ENCODE measurements at places on chromosomes 2 and 18. TPM values are rescaled to one million over a fixed set of nuclear protein-coding genes. Genes with fewer than 3 reads are reported as not detected.

Gene FN1
- polyA plus RNA-seq: 44.2 TPM

Gene ITGB6
- 3.0 TPM for polyA plus RNA-seq

Gene MRPL19
- 88.1 TPM for polyA plus RNA-seq

Gene KCNJ13
- not detected for polyA plus RNA-seq

Gene ARHGAP28
- polyA plus RNA-seq: 0.79 TPM

- no peak for DNase-seq
Measured at GRCh38 chr18:70709144-70709543, 420.3 kb downstream of the SOCS6 start.

GRCh38 chr2:99656994-99657393 is 167.2 kb upstream of the REV1 start:
- DNase-seq: no peak

DNA sequence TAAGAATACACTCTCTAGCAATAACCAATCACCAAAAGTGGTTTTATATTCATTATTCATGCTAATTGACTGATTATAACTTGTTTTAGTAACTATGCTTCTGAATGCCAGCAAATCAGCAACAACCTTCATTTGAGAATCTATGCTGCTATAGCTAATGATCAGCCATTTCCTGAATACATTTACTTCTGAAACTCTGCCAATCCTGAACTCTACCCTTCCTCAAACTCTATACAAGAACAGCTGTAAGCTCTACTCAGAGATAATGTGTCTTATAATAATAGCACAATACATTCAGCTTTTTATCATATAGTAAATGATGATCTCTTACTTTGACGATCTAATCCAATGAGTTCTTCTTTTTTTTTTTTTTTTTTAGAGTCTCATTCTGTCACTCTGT is 85.7 kb upstream of the EPAS1 start:
- no peak for DNase-seq

DNA sequence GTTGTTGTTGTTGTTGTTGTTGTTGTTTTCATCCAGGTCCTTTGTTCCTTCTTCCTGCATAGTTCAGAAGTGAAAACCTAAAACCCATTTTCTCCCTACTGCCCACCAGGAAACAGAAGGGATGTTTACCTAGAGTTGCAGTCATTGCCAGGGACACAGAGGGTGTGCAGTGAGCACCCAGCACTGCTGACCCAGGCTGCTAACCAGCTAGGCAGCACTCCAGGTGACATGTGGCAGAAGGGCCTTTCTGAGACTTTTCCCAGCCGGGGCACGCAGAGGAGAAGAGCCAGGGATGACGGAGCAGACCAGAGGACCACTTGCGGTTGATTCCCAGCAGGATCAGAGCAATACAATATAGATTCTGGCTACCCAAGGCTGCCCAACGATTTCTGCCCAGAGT is 286.3 kb downstream of the BCL11A start:
- DNase-seq: no peak

DNA sequence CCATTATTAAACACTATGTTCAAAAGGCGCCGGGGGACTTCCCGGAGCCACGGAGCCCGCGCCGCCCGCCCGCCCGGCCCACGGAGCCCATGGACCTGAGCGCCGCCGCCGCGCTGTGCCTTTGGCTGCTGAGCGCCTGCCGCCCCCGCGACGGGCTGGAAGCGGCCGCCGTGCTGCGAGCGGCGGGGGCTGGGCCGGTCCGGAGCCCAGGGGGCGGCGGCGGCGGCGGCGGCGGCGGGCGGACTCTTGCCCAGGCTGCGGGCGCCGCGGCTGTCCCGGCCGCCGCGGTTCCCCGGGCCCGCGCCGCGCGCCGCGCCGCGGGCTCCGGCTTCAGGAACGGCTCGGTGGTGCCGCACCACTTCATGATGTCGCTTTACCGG is 197 bp downstream of the GDF7 start:
- DNase-seq: no peak

DNA sequence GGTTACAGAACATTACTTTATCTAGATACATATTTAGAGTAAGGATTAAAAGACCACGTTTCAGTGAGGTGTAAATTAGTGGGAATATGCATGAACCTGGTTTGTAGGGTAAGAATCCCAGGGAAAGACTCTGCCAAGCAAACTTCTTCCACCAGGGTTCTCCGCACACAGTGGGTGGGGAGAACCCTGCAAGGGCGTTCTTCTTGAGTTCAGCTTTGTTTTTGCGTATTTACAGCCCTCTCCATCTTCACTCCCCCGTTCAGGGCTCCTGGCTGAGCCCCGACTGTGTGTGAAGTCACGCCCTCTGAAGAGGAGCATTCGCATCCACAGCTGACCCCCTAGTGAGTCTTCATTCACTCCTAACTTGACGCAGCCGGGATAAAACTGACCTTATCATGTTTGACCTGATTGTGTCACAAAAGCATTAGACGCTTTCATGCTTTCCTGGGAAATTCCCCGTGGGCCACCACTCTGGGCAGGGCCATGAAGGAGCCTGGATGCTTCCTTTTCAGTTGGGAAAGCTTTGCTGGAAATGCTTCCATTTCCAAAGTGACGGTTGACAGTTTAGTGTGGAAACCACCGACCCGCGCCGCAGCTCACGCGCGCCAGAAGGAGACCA is 1.0 kb downstream of the ALKAL2 start:
- no peak for DNase-seq

DNA sequence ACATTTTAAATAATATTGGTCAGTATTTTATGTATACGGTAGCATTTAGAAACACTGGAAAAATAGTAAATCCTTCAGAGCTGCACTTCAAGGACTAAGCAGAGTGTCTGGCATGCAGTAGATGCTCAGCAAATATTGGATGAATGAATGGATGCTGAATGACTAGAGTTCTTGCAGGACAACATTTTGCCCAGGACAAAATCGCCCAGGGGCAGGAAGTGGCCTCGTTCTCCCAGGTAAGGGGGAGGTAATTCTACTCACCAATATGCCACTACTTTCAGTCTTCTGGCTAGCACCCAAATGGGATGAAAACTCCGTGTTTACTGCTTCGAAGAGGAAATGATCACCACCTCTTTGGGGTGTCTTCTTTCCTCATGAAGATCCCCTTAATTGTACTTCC is 4.0 kb upstream of the DGUOK start:
- no peak for DNase-seq

GRCh38 chr18:9147440-9148202 is 11.0 kb downstream of the ANKRD12 start:
- no peak for DNase-seq

DNA sequence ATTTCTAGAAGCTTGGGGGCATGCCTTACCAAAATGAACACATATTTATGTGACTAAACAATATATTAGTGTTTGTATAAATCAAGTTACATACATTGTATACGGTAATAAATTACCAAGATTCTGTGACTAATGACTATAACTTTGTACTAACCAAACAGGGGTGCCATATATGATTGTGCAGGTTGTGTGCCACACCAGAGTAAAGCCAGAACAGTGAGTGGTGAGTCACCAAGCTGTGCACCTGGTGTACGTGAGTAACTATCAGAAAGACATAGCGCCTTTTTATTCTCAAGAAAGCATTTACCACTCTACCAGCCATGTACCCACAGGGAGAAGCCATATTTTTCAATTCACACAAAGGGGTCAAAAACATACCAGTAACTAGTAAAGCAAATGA is 453.2 kb upstream of the PIK3C3 start:
- no peak for DNase-seq

All from psoas muscle (tissue), 8 donors.